Astrocyte (in vitro differentiated cells and primary cell): ENCODE measurements at places on chromosomes 12 and 14. TPM values are rescaled to one million over a fixed set of nuclear protein-coding genes. Genes with fewer than 3 reads are reported as not detected.
A peak's percentile ranks its signal among the peaks of the same experiment; 100 is the strongest.

- DNase-seq, result peak; percentile 2
These were observed 218.3 kb downstream of the TTC6 start for GRCh38 chr14:37813732-37814131.

DNA sequence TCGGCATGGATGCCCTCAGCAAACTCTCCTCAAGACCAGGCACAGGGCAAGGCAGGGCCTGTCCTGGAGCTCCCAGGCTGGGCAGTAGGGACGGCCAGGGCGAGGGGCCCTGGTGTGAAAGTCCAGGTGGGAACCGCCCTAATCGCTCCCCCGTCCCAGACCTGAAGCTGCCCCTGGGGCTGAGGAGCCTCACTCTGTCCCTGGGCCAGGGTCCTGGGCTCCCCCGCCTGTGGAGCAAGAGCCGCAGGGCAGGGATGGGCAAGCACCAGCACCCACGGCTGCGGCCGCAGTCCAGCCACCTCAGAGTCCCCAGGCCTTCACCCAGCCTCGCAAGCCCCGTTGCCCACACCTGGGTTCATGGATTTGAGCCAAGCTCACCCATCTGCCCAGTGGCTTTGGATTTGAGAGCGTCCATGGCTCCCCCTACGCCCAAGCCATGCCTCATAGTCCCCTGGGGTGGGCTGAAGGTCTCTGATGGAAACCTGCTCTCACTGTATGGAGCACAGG lies 102.4 kb upstream of the C14orf180 start:
- no peak for DNase-seq

DNA sequence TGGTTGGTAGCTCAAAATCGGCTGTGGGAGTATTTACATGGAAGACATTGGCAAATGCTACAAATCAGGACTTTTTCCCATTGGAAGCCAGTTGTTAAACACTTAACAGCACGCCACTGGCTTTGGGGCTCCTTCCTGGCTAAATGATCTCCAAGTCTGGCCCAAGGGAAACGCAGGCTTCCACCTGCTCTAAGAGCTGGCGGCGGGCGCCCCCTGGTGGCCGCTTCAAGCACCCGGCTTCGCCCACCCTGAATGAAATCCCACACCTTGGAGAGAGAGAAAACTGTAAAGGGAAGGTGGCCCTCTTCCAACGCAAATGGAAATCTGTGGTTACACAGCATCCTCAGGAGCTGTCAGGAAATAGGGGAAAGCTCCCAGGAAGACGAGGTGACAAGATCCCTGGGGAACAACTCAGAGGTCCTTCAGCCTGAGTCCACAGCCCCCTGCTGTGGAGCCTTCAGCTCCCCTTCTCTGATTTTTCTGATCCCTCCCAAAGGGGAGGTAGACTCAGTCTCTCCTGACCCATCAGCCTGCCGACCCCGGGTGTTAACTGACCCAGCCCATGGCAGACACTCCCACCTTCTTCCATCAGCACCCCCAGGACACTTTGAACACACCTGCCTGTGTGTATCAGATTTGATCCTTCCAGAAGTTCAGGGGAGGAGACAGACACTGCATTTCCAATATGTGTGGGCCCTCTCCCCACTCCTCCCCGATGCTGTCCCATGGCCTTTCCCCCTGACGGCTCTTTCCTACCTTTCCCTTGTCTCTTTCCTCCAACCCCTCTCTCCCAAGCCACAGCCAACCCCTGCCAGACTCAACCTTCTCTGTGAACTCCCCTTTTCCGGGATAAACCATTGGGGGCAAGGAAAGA lies 15.4 kb downstream of the SELPLG start:
- peak; percentile 57 for DNase-seq

DNA sequence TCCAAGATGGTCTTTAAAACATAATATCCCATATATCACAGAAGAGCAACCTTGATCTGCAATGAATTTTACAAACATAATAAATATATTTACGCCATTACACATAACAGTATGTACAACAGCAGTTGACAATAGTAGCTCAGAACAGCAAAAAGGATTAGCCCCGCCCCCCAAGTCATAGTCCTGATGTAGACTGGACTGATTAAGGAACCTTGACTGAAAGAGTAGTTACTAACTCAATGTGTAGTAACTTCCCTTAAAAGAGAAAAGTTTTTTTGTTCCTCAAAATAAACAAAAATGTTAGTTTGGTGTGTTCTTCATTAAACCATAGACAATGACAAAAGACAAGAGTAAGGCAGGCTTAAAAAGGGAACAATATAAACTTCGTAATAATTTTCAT lies 44.5 kb downstream of the GTF2A1 start:
- DNase-seq, result no peak

SCN8A gene
- 6.5 and 6.9 TPM in 2 replicates for total RNA-seq

DNA sequence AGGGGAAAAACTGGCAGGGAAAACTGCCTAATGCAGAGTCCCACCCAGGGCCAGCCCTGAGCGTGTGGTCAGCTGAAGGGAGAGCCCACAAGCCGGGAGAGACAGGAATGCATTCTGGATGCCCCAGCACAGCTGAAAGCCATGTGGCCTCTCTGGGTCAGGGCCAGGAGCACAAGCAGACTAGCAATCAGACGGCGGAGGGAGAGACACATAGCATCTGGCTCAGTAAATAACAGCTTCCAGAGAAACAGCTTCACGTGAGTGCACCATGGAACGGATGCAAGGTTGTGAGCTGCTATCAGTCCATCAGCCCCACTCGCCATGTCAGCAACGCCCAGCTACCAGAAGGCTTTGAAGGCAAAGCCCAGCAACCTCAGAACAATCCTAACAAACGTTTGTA lies 28.2 kb upstream of the TMEM106C start:
- DNase-seq, result peak; percentile 66

- no peak for DNase-seq
These were observed 124.1 kb downstream of the ARMH4 start for GRCh38 chr14:58027904-58028303.

DNA sequence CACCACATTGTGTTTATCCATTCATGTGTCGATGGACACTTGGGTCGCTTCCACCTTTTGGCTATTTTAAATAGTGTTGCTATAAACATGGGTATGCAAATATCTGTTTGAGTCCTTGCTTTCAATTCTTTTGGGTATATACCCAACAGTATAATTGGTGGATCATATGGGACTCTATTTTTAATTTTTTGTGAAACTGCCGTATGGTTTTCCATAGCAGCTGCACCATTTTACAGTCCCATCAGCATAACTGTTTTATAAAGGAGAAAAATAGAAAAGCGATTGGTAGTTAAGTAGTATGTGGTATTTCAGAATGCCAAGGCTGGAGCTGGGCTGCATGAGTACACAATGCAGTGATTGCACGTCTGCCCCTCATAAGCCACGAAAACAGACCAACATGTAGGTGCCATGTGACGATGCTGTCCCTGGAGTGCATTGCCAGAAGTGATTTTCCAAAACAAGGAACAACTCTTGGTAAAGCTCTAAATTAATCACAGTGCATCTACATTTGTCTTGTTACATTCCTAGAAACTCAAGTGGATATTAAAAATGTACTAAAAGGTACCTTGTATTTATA lies 83.5 kb downstream of the C12orf75 start:
- DNase-seq, result no peak
